Stimulated activated naive CD8-positive, alpha-beta T cell treated with anti-CD3 and anti-CD28 coated beads, Interleukin-15, amount 100 ng/mL, for 72 hours (primary cell): ENCODE measurements at places on chromosomes 5 and 9.

DNA sequence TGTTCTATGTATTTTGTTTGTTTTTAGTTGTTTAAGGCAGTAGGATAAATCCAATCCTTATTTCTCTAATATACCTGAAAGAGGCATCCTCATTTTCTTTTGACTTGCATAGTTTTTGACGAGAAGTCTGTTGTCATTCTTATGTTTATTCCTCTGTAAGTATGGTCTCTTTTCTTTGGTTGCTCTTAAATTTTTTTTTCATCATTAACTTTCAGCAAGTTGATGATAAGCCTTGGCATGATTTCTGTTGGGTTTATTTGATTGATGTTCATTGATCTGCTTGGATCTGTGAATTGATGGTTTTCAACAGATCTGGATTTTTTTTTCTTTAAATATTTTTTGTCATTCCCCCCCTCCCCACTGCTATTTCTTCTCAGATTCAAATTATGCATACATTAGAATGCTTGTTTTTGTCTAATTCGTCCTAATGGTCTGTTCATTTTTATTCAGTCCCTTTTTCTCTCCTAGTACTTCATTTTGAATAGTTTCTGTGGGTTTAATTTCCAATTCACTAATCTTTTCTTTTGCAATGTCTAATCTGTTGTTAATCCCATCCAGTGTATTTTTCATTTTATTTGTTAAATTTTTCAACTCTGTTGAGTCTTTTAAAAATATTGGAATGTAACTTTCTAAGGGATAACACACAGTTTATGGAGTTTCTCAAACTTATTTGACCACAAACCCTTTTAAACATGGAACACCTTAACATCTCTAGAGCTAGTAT lies 495.9 kb downstream of the CSNK1G3 start:
- no peak for DNase-seq

- no peak for DNase-seq
These were observed 8.3 kb upstream of the STK32A start for GRCh38 chr5:147226512-147226911.

- DNase-seq, result no peak
These were observed 738.2 kb downstream of the SEMA5A start for GRCh38 chr5:8807636-8808035.

GRCh38 chr5:4804691-4805360 lies 335.3 kb upstream of the ADAMTS16 start:
- DNase-seq, result no peak

DNA sequence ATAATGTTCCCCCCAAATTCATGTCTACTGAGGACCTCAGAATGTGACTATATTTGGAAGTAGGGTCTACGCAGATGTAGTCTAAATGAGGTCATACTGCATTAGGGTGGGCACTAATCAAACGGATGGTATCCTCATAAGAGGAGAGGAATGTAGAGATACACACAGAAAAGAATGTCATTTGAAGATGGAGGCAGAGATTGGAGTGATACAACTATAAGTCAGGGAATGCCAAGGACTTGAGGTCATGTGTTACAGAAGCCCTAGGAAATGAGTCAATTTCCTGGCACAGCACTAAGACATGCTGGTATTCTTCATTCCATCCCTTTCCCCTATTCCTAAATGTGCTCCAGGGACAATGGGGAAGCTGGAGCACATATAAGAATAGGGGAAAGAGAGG lies 758 bp upstream of the PDCD1LG2 start:
- no peak for DNase-seq

DNA sequence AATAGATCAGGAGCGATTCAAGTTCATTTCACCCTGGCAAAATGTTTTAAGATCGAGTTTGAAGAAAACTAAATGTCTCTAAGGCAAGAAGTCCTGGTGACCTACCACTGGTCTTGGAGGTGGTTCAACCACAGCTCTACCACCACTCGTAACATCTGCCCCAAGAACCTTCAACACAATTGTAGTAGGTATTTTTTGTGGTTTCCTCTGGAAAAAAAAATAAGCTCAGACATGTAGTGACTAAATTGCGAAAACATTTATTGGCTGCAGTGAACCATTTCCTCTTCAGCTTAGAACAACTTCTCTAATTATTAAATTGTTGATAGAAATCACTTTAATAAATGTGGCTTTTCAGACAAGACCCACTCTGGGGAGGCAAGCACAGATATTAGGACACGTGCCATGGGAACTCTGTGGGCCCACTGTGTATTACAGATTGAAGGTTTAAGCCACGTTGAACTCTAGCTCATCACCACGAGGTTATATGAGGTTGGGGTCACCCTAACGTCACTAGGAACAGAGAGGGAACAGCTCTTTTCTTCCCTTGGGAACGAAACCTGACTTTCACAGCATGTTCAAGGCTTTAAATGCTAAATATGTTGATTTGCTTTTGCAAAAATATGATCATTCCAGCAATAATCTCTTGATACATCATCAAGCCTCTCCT lies 142.9 kb downstream of the HSD17B3 start:
- DNase-seq, result no peak

DNA sequence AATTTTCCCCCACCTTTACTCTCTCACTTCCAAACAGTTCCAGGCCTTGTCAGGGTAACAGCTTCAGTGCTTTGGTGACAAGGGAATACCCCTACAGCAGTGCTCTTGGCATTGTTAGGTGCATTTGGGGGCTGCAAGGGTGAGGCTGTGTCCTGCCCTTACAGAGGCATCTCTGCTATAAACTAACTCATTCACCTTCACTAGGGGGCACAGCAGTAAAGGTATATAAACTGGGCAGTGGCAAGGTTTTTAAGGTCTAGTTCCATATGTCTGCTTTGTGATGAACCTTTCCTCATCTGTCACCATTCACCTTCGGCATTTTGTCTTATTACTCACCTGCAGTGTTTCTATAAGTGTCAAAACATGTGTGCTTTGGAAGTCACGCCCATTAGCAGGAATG lies 79.1 kb upstream of the GPR151 start:
- DNase-seq, result no peak

GRCh38 chr9:2645569-2645968 lies 24.0 kb downstream of the VLDLR start:
- DNase-seq, result no peak

DNA sequence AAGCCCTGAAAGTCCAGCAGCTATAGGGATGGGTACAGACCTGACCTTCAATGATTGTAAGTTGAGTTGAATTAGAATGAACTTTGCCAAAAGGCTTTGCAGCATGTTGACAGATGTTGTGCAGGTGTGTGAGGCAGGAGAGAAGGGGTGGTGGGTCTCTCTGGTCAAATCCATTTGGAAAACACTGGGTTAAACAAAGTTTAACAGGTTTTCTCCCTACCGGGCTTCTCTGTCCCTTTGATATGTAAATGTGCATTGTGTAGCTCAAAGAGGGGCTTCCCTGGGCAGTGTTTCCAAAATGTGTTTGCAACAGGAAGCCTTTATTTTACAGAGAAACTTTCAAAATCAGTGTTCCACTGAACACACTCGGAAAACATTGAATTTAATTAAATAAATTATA lies 72.1 kb upstream of the BRINP1 start:
- DNase-seq, result no peak

DNA sequence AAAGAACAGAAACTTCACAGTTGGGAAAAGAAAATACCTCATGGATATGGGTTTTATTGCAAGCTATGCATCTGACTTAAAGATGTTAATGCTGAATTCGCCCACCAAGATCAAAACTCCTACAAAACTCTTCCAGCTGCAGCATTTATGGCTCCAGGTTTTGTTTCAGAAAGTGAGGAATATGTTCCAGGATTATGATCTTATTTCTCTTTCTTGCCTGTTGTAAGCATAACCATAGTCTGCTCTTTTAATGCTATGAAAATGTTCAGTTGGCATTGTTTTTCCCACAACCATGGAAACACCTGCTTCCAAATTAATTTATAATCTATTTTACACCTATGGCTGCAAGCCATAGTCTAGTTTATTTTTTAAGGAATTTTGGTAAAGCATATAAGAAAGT lies 34.9 kb upstream of the FST start:
- DNase-seq, result no peak

DNA sequence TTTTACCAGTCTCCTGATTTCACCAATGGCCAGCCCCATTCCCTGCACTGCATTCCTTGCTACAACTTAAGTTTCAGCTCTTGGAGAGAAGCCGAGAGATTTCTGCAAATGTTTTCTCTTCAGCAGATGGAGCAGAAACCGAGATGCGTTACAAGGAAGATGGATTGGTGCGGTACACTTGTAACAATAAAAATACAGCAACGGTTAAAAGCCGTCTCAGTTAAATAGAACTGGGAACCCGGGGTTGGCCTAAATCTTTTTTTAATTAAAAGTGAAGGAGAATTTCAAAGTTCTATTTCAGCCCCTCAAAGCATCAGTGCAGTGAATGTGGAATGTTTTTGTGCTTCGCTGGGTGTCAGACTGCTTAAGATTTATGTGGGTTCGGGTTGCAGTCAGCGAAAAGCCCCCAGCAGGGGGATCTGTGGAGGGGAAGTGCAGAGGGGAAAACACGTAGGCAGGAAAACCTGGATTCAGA lies 19.8 kb downstream of the BRINP1 start:
- no peak for DNase-seq
